Hematopoietic multipotent progenitor cell treated with erythropoietin and hydrocortisone succinate and interleukin-3 and kit ligand, for 17 days (in vitro differentiated cells): ENCODE measurements at places on chromosomes 1 and 21.
A peak's percentile ranks its signal among the peaks of the same experiment; 100 is the strongest.

DNA sequence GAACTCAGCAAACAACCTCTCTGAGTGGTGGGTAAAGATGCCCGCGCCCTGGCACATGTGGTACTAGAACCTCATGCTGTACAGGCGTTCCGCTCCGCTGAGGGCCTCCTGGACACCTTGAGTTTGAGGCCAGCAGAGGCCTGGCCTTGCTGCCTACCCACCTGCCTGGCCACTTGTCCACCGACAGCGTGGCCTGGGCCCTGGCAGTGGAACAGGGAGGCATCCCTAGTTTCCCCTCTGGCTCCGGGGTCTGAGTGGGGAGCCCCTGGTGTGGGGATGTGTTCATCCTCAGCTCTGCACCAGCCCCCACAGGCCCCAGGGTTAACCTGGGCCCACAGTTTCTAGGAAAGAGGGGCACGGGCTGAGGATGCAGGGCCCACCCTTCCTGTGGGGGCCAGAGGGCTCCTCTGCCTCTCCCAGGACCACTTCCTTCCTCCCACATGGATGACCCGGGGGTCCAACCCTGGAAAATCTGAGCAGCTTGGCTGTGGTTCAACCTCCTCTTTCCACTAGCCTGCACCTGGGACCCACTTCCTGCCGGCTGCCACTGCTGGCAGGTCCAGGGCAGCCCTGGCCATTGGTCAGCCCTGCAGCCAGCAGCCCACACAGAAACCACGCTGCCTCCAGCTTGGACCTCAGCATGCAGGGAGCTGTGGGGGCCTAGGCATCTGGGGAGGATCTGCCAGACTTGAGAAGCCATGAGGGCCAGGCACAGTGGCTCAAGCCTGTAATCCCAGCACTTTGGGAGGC is 53.3 kb upstream of the COL18A1 start:
- DNase-seq = no peak

DNA sequence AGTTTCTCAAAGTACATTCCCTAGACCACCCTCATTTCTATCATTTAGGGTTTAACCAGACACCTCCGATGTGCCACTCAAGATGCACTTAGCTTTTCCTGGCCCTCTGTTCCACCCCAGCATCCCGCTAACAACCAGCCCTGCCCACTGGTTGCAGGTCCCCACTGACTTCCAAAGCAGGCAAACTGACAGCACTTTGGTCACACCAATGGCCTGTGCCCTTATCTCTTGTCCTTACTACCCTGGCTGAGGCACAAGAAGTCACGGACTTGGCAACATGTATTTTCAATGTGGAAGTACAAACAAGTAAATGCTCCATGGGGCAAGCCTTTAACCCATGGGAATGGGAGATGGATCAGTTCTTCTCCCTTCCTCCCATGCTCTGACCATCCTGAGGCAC is 357.1 kb downstream of the OMA1 start:
- no peak for DNase-seq

DNA sequence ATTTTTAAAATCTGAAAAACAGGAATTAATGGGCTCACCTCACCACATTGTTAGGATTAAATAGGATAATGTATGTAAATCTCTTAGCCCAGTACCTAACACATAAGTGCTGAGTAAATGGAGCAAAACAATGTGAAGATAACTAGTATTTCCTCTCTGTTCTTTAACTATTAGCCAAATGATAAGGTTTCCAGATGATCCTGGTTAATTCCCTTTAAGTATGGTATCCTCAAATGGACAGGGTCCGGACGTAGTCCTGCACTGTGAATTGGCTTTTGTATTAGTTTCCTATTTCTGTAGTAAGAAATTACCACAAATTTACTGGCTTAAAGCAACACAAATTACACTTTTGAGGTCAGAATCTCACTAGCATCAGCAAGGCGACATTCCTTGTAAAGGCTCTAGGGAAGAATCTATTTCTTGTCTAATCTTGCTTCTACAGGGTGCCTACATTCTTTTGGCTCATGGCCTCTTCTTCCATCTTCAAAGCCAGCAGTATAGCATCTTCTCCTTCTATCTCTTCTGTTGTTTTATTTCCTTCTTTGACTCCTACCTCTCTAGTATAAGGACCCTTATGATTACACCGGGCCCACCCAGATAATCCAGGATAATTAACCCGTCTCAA is 17.1 kb downstream of the SCAF4 start:
- no peak for DNase-seq

- DNase-seq = no peak
Measured at GRCh38 chr1:151618470-151618869, 6.6 kb downstream of the SNX27 start.

DNA sequence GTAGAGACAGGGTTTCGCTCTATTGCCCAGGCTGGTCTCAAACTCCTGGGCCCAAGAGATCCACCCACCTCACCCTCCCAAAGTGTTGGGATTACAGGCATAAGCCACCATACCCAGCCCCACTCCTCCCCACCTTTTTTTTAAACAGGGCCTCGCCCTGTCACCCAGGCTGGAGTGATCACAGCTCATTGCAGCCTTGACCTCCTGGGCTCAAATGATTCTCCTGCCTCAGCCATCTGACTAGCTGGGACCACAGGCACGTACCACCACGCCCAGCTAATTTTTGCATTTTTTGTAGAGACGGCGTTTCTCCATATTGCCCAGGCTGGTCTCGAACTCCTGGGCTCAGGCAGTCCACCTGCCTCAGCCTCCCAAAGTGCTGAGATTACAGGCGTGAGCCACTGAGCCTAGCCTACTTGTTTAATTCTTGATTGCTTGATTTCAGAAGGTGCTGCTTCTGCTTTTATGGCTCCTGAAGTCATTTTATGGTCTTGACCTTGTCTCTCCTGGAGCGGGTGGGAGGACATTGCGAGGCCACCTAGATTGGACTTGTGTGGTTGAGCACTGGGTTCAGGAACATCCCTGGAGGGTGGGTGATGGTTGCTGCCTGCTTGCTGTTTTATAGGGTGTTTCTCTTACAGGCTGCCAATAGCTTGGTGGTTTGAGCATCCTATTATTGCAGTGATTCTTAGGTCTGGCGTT is 81.9 kb downstream of the GALNT2 start:
- DNase-seq = no peak

DNA sequence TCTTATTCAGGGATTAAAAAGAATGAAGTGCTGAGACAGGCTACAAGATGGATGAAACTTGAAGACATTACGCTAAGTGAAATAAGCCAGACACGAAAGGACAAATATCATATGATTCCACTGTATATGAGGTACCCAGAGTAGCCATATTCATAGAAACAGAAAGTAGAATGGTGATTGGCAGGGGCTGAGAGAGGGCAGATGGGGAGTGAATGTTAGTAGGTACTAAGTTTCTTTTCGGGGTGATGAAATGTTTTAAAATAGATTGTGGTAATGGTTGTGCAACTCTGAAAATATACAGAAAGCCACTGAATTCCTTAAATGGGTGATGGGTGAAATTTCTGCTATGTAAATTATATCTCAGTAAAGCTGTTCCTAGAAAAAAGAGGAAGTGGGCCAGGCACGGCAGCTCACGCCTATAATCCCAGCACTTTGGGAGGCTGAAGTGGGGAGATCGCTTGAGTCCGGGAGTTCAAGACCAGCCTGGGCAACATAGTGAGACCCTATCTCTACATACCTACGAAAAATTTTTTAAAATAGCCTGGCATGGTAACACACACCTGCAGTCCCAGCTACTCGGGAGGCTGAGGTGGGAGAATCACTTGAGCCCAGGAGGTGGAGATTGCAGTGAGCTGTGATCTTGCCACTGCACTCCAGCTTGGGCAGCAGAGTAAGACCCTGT is 15.9 kb downstream of the SLC27A3 start:
- no peak for DNase-seq

DNA sequence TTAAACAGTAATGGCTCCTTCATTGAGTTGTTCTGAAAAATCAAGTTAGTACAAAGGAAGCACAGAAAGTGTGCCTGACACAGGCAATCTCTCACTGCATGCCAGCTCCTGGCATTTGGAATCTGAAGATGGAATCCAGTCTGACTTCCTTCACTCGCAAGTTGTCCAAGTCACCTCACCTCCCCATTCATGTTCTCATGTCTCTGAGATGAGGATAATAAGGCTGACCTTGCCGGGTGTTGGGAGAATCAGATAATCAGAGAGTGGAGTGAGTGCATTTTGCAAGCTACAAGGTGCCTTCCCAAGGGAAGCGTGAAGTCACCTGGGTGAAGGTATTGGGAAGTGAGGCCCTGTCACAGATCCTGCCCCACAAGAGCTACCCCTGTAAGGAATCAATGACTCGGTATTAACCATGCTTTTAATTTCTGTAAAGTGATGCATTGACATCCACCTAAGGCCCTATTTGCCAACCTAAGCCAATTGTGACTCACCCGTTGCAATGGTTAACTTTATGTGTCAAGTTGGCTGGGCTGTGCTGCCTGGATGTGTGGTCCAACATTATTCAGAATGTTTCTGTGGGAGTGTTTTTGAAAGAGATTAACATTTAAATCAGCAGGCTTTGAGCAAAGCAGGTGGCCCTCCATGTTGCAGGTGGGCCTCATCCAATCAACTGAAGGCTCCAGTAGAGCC is 62.5 kb upstream of the TARBP1 start:
- peak; percentile 51 for DNase-seq
